Activated naive CD4-positive, alpha-beta T cell treated with anti-CD3 and anti-CD28 coated beads, Interleukin-2, amount 50 U/mL, for 16 hours (primary cell): ENCODE measurements at places on chromosomes 5 and 9.
A peak's percentile ranks its signal among the peaks of the same experiment; 100 is the strongest.

GRCh38 chr5:125142458-125142857, 396.0 kb upstream of the ZNF608 start:
- DNase-seq: no peak

DNA sequence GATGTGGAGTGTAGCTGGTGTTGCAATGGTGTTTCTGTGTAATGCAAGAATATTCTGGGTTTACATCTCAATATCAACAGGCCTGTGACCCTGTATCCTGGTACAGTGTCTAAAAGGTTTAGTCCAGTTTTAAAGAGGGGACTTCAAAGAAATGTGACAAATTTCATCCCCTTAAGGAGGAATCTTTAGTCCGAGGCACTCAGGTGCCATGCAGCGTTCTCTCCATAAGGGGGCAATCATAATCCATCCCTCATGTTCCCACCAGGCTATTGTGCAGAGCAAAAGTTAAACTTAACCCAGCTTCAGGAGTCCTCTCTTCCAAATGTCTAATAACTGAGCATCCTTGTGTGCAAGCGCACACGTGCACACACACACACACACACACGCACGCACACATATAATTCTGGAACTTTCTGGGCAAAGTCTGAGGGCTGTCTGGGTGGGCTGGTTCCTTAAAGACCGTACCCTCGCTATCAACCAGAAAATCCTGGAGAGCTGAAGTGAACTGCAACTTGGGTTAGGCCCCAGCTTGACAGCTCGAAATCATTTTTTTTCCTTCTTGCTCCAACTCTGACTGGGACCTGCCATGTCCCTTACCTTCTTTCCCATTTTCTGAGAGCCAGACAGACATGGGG, 46.0 kb downstream of the CRB2 start:
- DNase-seq: no peak

DNA sequence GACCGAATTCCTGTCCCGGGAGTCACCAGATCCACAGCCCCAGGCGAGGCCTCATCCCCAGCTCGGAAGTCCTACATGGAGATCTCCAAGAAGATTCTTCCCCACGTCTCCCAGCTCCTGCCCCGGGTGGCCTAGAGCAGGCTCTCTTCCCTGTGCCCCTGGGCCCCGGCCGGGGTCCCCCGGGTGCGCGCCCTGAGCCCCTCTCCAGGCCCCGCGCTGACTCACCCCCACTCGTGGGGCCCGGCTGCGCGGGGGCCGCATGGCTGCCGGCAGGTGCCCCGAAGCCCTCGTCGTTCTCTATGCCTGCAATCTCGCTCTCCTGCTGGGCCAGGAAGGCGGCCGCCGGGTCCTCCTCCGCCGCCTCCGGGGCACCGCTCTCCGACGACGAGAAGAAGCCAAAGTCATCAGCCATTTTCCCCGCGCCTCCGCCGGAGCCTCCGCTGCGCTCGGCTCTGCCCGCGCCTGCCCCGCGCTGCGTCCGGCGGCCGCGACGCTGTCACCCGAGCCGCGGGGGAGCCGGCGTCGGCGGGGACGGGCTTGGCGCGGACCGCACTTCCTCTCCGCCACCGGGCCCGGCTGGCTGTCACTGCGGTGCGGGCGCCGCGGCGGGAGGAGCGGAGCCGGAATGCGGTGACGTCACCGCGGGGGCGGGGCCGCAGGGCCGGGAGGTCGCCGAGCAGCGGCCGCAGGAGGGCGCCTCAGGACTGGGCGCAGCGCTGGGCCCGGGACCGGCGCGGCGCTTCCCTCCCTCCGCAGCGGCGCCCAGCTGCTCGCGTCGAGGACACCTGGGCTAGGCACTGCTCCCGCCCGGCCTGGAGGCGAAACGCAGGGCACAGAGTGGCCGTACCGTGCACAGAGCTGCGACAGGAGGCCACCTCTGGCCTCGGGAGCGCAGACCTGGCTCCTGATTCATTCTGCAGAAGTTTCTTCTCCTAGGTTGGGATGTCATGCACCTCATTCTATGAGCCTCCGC, at the start of gene CLTB:
Gene CLTB, minus strand, starts transcription at position 588 of the 973 bp plus-strand sequence. Its CDS starts 176 bp downstream, at position 412.
- peak; percentile 91 for DNase-seq

DNA sequence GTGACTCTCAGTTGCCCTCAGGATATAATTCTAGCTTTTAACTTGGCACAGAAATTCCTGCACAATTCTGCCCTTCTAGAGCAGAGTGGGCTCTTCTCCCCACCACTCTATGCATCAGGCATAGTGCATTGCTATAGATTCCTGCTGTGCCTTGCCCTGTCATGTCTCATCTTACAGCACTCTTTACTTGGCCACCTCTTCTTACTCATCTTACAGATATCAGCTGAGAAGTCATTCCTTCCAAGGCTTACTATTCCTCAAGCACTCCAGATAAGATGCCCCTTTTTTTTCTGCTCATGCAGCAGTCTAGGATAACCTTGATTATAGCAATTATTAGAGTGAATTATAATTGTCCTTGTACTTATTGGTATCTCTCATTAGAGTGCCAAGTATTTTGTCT, 5.6 kb downstream of the FAM221B start:
- DNase-seq: no peak

DNA sequence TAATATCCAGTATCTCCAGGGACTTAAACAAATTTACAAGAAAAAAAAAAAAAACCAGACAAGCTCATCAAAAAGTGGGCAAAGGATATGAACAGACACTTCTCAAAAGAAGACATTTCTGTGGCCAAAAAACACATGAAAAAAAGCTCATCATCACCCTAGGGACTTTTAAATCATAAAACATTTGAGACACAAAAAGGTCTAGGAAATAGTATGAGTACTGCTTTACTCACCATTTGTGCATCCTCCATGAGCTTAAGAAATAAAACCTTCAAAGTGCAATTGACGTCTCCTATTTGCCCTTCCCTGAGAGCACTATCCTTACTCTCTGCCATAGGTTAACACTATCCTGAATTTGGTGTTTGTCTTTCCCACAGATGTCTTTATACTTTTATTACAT, 193.7 kb upstream of the NREP start:
- no peak for DNase-seq

DNA sequence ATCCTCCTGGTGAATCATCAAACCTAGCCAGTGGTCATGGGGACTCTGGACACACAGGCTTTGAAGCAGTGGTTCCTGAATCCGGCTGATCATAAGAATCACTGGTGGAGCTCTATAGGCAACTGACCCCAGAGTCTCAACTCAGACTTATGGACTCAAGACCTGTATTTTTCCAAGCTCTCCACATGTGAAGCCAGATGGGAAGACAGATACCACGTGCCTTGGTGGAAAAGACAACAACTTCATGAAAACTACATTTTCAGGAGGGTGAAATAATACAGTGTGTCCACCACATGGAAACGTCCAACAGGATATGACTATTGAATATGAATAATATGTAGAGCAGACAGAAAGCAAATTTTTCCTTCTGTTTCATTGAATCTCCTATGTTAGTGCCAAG, 33.7 kb downstream of the GABRP start:
- DNase-seq: no peak

DNA sequence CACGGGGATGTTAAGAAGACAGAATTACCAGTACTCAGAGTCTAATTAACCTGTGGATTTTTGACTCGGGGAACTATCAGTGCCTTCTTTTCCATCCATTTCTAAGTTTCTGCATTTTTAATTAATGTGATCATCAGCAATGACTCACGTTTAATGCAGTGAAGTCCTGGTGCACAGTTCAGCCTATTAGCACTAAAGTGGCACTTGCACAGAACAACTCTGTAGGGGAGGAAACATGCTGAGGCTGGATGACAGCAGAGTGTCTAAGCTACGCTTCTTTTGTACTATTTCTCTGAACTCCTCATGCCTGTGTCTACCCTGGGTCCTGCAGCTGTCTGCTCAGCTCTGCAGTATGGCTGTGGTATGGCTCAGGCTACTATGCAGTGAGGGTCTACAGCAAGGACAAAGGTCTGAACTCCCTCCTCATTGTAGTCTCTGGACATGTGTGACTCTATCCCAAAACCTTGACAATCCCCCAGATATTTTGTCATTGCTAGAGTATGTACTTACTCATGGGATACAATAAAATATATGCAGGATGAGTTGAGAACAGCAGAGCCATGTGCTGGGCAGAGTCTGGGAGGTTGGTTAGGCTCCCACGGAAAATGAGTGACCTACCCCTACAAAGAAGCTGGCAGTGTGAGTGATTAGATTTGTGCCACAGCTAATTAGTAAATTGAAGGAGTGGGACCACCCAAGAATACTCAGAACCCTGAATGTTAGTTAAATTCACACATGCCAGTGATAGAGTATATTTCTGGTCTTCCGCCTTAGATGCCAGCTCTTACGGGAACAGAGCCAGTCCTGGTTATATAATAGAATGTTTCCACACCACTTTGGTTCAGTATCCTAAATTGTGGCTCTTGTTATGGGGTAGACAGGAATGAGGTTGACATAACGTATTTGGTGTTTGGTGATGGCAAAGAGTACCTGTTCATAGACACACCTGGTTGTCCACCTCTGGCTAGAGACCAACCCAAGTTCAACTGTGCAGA, 148.0 kb downstream of the GHR start:
- DNase-seq: no peak
